RCC 7860 (cell line): ENCODE measurements at places on chromosomes 1 and 21.
A peak's percentile ranks its signal among the peaks of the same experiment; 100 is the strongest.

DNA sequence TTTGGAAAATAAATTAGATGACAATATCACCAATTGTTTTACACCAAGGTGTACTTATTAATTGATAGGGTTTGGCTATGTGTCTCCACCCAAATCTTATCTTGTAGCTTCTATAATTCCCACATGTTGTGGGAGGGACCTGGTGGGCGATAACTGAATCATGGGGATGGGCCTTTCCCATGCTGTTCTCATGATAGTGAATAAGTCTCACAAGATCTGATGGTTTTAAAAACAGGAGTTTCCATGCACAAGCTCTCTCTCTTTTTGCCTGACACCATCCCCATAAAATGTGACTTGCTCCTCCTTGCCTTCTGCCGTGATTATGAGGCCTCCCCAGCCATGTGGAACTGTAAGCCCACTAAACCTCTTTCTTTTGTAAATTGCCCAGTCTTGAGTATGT lies 131.0 kb upstream of the LMO4 start:
- no peak for DNase-seq

DNA sequence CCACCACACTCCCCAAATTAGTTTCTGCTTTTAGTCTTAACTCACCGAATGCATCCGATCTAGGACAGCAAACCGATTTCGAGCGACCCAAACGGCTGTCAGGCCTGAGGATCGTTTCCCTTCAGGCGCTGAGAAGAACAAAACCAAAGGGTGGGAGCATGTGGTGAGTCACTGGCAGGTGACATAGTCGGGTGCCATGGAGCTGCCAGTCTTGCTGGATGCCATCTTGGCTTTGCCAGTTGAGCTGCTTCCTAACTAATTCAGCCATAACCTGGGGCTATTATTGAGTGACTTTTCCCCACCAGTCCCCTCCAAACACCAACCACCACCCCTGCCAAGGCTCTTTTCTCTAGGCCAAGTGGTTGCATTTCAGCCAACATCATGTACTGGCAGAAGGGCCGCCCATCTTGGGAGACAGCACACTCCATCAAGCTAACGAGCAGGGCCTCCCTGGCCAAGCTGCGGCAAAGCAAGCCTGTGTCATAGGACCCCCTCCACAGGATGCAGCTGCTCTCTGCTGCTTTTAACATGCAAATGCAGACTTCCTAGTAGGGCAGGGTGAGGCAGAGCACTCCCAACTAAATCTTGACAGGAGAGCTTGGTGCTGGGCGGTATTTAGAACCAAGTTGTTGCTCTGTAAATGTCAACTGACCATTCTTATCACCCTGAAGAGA lies 22.3 kb upstream of the PEX19 start:
- DNase-seq: no peak

DNA sequence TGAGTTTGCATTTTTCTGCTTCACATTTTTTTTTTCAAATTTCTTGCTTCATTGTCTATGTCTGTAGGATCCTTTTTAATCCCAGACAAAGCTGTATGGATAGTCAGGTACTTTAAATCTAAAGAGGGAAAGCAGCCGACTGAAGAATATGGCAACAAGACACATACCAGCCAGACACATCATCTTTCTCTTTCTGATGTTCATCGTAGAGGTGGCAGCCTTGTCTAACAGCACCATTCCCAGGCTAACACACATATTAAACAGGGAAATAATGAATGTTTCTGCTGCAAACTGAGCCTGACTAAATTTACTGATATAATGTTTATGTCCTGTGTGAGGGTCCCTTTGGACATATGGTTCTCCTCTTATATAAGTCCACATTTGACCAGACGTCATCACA lies 3.7 kb upstream of the TEKT2 start:
- DNase-seq: no peak

- no peak for DNase-seq
Observed at GRCh38 chr1:49208712-49209111, 432.0 kb upstream of the BEND5 start.

GRCh38 chr1:246459221-246459620 lies 47.9 kb downstream of the SMYD3 start:
- DNase-seq: no peak

DNA sequence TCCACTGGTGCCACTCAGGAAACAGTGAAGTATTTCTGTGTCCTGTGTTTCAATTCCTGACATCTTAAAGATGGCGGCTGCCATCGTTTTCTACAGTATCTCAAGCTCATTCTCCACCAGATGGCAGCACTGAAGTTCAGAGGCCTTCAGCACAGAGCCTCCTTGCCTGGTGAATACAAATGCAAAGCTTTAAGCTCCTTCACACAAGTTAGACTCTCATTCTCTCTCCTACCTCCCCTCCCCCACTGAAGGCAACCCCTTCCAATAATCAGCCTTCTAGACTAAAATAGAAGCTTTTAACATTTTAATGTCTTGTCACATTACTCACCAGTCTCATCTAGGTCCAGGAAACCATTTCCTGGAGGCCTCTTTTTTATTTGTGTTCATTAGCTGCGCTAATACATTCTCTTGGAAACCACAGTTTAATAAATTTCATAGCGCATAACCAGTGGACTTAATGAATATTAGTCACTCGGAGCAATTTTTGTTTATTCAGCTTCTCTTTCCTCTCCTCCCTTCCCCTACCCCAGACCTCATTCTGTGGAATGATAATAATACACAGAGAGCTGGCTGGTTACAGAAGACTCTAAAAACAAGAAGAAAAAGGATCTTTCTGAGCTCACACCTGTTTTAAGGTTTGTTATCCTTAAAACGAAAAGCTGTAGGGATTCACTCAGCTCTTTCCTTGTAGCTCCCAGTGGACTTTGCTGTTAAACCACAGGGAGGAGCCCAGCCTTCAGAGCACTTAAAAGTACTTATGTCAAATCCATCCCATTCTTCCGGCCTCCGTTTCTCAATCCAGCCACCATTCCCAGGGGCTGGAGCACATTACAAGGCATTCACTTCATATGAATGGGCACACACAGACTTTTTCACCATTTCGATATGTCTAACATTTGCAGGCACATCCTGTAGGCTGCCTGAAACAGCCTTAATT lies 384.9 kb downstream of the HLX start:
- DNase-seq: peak; percentile 29

- peak; percentile 50 for DNase-seq
Observed at GRCh38 chr21:31866077-31866511, 6.7 kb upstream of the HUNK start.

DNA sequence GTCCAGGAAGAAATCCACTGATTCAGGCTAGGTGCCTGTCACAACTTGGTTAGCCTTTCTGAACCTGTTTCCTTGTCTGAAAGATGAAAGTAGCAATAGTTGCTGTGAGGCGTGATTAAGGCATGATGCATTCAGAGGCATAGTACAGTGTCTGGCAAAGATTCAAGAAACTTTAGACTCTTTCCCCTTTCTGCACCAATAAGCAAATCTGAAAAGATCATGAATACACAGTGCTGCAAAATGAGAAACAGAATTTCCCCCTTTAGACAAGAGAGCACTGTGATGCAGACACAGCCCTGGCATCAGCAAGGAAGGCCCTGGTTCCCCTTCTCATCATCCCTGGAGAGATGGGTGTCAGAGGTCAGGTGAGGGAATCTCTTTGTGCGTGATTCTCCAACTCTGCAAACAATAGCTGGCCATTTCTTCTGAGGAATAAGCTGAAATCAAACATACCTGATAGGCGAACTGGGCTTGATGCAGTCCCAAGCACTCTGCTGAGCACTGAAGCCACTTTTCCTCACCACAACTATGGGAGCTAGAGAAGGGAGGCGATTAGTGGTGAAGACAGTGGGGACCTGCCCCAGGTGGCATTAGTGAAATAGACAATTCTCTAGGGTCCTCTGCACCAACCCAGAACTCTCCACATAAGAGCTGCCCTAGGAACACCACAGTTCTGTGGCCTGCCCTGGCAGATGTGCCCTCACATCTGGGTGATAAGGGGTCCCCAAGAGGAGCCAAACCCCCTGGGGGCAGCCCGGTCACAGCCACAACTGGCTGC lies 41.7 kb downstream of the ITPKB start:
- DNase-seq: peak; percentile 10

DNA sequence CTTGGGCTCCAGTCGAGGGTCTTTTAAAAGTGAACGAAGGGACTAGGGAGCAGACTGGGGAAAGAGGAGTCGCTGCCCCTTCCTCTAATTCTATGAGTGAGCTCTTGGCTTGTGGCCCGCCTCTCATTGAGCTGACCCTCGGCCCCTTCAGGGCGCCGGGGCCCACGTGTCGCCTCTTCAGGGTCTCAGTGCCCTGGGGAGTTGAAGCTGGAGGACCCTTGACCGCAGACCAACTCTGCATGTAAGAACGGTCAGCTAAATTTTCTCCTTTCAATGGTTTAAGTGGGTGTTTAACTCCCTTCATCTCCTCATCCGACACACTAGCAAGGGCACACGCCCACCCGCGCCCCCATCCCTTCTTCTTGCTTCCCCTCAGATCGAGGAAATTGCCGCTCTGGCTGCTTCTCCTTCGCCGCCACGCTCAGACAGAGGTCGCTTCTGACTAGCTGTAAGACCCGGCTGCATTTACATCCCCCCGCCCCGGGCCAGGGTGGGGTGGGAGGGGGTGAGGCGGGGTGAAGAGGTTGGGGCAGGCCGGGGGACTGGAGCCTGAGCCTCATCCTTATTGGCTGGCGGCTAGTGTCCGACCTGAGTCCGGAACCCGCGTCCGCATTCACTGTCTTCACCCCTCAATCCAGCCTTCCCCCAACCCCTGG lies 10.9 kb downstream of the NR5A2 start:
- no peak for DNase-seq

- DNase-seq: no peak
Observed at GRCh38 chr1:27666791-27667254, 5.2 kb downstream of the IFI6 start.

DNA sequence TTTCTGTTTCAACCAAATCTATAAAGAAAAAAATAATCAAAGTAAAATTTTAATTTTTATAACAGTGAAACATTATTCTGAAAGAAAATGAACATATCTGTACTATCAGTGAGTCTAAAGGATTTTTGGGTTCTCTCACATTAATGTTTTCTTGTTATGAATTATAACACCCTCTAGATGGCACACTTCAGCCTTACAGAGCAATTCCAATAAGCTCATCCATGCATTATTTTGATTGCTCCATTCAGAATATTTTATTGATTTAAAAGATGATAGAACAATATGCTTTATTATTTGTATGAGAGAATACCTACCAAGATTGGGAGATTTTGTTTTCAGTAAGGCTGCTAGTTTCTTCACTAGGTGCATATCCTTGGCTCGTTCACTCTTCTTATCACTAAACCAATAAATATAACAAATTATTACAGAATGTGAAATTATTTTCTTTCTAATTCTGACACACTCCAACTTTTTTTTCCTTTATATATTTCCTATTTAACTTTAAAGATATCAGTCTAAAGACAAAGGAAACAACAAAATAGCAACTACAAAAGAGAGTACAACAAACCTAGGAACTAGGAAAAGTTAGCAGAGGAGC lies 82.4 kb downstream of the RAB3GAP2 start:
- DNase-seq: peak; percentile 31

- peak; percentile 8 for DNase-seq
Observed at GRCh38 chr1:11862890-11863289, 4.1 kb upstream of the NPPB start.

GRCh38 chr1:228487336-228488124 lies at the start of gene RNF187:
RNF187 (plus strand) TSS chr1:228487382.
- DNase-seq: no peak

GRCh38 chr1:62906428-62906886 lies 122.5 kb downstream of the ATG4C start:
- DNase-seq: no peak

DNA sequence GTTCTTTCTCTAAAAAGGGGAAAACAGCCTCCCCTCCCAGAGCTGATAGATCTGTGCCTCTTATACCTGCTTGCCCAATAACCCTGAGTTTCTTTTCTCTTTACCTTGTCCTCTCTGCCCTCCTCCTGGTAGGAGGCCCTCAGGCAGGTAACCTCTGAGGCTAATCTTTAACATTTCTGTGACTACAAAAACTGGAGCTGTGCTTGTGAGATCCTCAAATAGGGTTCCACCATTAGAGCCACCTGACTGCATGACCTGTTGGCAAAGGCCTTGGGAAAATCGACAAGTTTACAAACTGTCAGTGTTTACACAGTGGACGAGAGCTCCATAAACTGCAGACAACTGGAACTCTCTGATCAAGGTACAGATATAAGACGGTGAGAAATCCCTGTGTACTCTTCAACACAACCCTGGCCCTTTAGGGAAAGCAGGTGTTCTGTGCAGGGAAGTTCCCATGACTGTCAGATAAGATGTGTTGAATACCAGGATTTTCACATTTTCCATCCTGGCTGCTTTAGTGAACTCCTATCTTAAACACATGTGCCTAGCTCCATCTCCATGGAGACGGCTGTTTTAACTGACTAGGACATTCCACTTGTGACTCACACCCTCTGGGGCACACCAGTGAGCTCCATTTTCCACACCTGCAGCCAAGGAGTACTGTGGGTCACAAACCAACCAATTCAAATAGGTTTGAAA lies 38.3 kb downstream of the ECE1 start:
- peak; percentile 92 for DNase-seq

- DNase-seq: no peak
Observed at GRCh38 chr1:8390707-8391106, 72.8 kb downstream of the SLC45A1 start.

DNA sequence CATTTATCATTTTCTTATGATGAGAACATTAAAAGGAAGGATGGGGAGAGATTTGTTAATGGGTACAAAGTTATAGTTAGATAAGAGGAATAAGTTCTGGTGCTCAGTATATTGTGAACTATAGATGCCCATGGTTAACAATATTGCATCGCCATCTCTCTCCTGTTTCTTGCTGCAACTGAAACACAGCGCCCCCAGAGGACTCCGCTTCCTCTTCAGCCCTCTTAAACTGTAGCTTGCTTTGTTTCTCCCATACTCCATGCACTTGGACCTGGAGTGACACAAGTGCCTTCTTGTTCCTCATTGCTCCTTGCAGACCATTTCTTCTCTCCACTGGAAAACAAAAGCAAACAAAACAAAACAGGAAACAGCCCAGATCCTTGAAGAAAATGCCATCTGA lies 70.1 kb upstream of the NTPCR start:
- DNase-seq: no peak

GRCh38 chr21:14591882-14592281 lies 45.8 kb upstream of the SAMSN1 start:
- no peak for DNase-seq

DNA sequence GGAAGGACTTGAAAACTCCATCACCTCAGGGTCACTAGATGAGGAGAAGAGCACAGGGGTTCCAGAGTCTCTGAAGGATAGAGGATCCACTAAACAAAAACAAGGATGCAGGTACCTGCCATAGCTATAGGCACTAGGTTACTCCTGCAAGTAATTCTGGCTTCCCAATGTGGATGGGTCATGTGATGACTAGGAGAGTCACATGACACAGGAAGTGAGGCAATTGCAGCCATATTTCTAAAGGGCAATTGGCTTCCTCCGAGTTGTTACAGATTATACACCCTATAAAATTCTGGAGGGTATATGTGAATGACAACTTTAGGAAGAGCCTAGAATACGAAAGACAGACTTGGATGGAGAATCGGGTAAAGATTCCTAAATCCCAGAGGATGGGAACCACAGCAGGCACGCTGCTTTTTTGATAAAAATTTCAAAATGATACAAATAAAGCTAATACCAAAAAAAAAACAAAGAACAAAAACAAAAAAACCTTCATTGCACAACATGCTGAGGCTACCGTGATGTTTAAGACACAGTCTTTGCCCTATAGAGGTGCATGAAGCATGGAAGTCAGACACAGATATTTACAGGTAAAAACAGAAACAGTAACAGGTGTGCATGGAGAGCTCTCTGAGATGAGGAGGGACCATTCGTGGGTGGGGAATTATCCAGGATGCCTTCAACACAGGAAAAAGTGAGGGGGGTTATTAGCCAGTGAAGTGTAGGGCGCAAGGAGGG lies 10.5 kb downstream of the MTX1 start:
- DNase-seq: no peak

- peak; percentile 78 for DNase-seq
Observed at GRCh38 chr21:41932576-41933312, 21.1 kb downstream of the C2CD2 start.
